ENCODE measurements at places on chromosomes 11 and 22.

DNA sequence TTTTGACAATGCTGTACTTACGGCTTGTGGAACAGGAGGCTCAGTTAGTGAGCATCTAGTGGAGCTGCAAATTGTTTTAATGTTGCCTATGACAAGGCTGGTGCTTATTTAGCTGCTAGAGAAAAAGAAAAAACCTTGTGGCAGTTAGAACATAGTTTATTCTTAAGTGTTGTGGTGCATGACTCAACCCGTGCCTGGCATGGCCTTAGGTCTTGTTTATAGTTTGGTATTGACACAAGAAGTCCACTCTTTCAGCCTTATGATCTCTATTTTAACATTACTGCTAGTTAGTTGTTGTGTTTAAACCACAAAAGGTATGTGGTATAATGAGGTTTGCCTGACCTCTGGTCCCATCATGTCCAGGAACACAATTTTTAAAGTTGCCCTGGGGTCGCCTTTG is 744.6 kb downstream of the FAM181B start:
- DNase-seq: no peak
- no peaks in the 10 kb centered on the region for H3K36me3 ChIP-seq
- no peaks in the 10 kb centered on the region for H3K4me1 ChIP-seq
- no peak overlapping the region for H3K4me3 ChIP-seq
- H3K27me3 ChIP-seq: no peaks in the 10 kb centered on the region

GRCh38 chr11:4071914-4072313 is 22.7 kb upstream of the RRM1 start:
- no peaks in the 10 kb centered on the region for H3K27me3 ChIP-seq
- no peak for DNase-seq
- no peaks in the 10 kb centered on the region for H3K36me3 ChIP-seq
- H3K4me3 ChIP-seq: no peak overlapping the region
- no peaks in the 10 kb centered on the region for H3K4me1 ChIP-seq
- no peak overlapping the region for H3K27ac ChIP-seq

DNA sequence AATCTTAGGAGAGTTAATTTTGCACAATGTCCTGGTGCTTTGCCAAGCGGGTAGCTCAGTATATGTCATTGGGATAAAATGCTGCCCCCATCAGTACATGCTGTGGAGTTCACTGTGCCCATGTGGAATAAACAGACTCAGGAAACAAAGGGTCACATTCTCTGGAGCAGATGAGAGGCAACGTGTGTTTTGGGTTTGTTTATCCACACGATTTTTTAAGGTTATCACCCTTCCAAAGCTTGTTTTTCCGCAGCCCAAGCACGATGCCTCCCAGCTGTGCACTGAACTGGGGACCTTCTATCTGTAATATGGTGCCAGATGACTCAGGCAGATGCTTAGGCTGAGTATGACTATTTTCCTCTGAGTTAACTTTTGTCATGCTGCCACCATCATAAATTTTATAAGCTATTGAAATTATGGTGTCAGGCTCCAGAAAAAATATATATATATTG is 6.5 kb downstream of the OR4D6 start:
- no peak for DNase-seq
- H3K27ac ChIP-seq: no peak overlapping the region
- no peaks in the 10 kb centered on the region for H3K4me1 ChIP-seq
- no peaks in the 10 kb centered on the region for H3K36me3 ChIP-seq
- H3K4me3 ChIP-seq: no peak overlapping the region

GRCh38 chr22:27215871-27216270 is 558.5 kb downstream of the MIAT start:
- no peaks in the 10 kb centered on the region for H3K36me3 ChIP-seq
- H3K4me1 ChIP-seq: no peaks in the 10 kb centered on the region
- H3K27ac ChIP-seq: no peak overlapping the region
- H3K27me3 ChIP-seq: no peaks in the 10 kb centered on the region
- DNase-seq: no peak

DNA sequence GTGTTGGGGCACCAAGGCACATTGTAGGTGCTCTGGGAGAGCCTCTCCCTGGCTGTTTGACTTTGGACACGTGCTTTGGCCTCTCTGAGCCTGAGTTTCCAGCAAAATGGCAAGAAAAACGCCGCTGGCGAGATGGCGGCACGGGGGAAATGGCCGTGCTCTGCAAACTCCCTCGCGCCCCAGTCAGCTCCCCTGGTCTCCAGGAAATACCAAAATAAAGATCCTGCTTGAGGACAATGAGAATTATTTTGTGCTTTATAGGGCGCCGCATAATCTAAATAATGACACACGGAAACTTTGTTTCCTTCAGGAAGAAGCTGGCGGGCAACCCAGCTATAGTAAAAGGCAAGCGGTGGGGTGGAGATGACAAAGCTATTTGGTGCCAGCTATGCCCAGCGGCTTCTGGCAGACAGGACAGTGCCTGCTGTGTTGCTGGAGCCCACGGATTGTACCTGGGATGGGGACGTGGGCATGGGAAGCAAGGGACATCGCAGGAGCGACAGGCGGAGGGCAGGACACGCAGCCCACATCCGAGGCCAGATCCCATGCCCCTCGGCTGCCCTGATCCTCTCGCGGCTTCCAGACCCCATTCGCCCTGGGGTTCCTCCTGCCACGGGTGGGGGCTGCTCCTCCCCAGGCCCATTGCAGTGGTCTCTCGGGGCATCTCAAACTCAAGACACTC is 26.3 kb upstream of the RFPL3 start:
- H3K27ac ChIP-seq: no peak overlapping the region
- H3K4me3 ChIP-seq: peak overlapping the region; percentile 15
- no peaks in the 10 kb centered on the region for H3K4me1 ChIP-seq
- H3K36me3 ChIP-seq: no peaks in the 10 kb centered on the region

DNA sequence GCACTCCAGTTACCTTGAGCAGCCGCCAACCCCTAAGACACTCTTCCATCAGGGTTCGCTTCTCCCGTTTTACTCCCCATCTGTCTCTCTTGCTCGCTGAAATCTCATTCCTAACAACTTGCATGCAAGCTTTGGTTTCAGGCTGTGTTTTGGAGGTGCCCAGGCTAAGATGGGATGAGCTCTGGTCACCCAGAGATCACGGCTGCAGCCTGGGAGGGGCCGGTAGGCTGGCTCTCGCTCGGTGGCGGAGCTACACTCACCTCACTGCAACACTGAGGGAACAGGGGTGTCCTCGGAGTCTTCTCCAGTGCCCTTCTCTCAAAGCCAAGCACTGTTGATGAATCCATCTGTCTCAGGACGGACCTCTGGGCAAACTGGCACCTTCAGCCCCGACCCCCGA is 197.5 kb downstream of the BARX2 start:
- no peak overlapping the region for H3K4me3 ChIP-seq
- H3K36me3 ChIP-seq: no peaks in the 10 kb centered on the region
- no peaks in the 10 kb centered on the region for H3K27me3 ChIP-seq

DNA sequence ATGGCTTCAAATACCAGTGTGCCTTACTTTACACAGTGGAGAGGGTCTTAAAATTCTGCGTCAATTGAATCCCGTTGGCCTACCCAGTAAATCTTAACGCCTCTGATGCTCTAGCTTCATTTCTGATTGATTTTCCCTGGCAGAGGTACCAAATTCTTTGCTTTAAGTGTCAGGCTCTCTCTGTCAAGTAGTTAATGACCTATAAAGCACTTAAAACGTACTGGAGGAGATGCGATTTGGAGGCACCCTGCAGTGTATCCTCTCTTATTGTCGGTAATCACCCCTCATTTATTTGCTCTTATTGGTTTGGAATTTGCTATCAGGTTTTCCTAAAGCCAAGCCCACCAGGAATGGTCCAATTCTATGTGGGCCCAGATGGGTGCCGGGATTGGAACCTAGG is 59.2 kb downstream of the NFAM1 start:
- peaks cover 13% of the 10 kb centered on the region for H3K4me1 ChIP-seq
- H3K27ac ChIP-seq: no peak overlapping the region
- H3K36me3 ChIP-seq: no peaks in the 10 kb centered on the region
- no peak for DNase-seq
- H3K27me3 ChIP-seq: peaks cover 5% of the 10 kb centered on the region
- H3K4me3 ChIP-seq: no peak overlapping the region

DNA sequence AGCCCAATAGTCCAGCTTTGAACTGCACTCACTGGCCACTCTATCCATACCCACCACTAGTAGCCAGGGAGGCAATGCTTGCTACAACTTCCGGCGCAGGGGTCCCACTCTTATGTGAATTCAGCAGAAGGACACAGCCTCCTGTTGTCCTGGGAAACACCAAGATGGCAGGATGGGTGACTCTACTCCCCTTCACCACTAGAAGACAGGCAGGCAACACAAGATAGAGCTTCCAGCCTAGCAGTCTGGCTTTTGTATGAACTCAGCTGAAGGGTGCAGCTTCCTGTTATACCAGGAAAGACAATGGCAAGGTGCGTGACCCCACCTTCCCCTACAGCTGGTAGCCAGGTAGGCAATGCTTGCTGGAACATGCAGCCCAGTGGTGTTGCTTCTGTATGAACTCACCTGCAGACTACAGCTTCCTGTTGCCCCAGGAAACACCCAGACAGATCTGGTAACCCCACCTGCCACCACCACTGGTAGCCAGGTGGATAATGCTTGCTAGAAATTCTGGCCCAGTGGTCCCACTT is 205.2 kb upstream of the KIRREL3 start:
- H3K27me3 ChIP-seq: no peaks in the 10 kb centered on the region
- DNase-seq: no peak
- no peak overlapping the region for H3K27ac ChIP-seq
- H3K36me3 ChIP-seq: no peaks in the 10 kb centered on the region
- no peak overlapping the region for H3K4me3 ChIP-seq

DNA sequence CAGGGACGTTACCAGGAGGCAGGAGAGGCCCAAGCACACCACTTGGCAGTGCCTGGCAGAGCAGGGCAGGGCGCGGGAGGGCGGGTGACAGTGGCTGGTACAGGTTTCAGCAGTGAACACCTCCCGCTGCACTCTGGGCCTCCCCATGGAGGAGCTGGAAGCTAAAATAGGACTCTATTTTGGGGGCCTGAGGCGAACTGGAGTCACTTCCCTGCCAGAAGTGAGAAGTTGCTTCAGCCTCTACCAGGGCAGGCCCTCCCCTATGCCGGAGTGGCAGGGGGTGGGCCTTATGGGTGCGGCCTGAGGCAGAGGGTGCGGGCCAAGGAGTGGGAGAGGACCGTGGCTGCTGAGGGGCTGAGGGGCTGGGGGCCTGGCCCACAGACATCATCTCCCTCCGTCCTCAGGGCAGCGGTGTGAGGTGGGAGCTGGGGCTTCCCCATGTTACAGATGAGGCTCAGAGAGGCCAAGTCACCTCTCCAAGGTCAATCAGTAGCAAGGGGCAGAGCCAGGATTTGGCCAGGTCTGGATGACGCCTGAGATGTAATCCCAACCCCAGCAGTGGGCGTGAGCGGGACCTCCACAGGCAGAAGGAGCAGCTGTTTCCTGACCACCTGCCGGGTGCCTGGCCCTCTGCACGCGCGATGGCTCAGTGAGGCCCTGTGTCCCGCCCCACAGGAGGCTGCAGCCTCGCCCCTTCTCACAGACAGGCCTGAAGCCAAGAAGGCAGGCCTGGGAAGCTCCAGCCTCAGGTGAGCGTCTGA is 39.3 kb downstream of the KCNJ4 start:
- DNase-seq: peak; percentile 76
- no peak overlapping the region for H3K4me3 ChIP-seq
- H3K36me3 ChIP-seq: no peaks in the 10 kb centered on the region
- H3K4me1 ChIP-seq: peaks cover 15% of the 10 kb centered on the region
- no peaks in the 10 kb centered on the region for H3K27me3 ChIP-seq
- peak overlapping the region; percentile 64 for H3K27ac ChIP-seq

- DNase-seq: no peak
- no peak overlapping the region for H3K4me3 ChIP-seq
- H3K4me1 ChIP-seq: no peaks in the 10 kb centered on the region
- no peaks in the 10 kb centered on the region for H3K27me3 ChIP-seq
Measured at GRCh38 chr11:21631991-21632390, 560.9 kb upstream of the ANO5 start.

- no peak overlapping the region for H3K27ac ChIP-seq
- peaks cover 4% of the 10 kb centered on the region for H3K4me1 ChIP-seq
- no peaks in the 10 kb centered on the region for H3K36me3 ChIP-seq
- no peak overlapping the region for H3K4me3 ChIP-seq
Measured at GRCh38 chr11:27228232-27228905, 134.6 kb downstream of the CCDC34 start.

All from heart left ventricle (tissue), 16 donors.